GM13977 (cell line): ENCODE measurements at places on chromosomes 2 and 18.

GRCh38 chr2:184351126-184351525, 247.2 kb upstream of the ZNF804A start:
- no peak for DNase-seq

DNA sequence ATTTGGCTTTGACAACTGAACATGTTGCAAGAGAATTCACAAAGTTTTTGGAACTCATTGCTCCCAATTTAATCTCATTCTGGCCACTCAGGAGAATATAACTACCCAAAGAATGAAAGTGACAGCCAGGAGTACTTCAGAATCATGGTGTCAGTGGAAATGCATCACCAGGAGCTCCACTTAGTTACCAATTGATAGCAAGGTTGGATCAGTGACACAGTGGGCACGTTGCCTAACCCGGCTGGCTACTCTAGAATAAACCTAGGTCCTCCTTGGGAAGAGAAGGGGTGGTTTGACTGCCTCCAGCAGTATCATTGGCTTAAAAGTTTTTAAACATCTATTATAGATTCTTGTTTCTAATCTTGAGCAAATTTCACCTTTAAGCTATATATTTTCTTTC, 40.0 kb upstream of the LRP1B start:
- no peak for DNase-seq

DNA sequence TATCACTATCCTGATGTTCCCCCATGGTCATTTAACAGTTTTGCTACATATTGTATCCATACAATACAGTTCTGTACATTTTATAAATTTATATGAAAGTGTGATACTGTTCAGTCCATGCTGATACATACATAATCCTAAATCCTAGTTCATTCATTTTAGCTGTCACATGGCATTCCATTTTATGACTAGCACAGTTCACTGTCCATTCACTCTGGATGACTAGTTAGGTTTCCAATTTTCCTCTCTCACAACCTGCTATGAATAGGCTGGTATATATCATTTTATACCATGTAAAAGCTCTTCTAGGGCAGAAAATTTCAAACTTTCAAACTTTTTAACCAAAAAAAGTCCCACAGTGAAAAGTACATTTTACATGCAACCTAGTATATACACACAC, 15.2 kb downstream of the SMAD2 start:
- no peak for DNase-seq

GRCh38 chr2:43524177-43524965, 71.5 kb downstream of the THADA start:
- no peak for DNase-seq

DNA sequence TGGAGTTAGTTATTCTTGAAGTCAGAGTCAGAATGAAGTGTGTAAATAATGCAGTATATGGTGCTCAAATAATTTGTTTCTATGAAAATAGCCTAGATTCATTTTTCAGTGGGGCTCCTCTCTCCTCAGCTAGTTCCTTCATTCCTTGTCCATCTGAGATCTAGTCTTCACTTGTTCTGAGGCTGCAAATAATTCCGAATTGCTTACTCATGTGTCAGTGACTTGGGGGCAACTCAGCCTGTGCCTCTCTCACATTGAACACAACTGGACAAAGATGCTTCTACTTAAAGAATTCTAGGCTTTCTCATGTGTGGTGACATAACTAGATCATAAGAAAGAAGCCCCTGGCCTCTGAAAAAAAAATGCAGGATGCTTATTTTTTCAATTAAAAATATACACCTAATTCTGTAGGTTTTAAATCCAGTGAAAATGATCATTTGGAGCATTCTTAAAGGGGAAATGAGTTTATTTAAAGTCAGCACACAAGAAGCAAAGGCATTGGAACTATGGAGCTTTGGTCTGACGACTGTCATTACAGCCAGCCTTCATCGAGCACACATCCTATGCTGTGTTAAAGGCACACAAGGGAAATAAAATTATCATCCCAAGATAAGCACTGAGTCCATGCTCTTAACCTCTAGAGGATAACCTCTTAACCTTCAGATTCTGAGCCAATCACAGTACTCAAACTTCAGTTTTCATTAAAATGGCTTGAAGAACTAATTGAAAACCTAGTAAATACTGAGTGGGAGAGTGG, 24.8 kb upstream of the SCN7A start:
- DNase-seq: no peak

DNA sequence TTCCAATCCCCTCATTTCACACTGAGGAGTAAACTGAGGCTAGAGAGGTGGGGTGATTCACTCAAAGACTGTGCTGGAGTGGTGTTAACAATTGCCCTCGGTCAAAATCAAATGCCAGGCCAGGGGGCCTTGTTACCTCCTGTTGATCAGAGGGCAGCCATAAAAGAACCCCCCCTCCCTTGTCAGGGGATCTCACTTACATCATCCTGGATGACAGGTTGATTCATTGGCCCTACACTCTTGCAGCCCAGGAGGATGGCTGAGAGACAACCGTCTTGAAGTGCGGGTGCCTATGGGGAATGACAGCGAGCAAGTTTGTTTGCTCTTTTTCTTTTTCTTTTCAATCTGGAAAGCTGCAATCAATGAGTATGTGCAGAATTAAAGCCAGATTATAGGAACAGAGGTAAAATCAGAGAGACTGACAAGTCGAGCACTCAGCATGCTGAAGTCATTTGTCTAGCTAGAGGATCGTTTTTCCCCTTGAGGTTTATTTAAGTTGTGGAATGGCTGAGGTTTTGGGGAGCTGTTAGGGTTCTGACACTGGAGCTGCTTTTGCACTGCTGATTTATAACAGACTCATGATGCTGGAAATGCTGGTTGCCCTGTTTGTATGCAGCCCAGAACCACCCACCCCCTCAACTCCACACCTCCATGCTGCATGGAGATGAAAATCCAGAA, 26.4 kb upstream of the NRP2 start:
- DNase-seq: no peak

DNA sequence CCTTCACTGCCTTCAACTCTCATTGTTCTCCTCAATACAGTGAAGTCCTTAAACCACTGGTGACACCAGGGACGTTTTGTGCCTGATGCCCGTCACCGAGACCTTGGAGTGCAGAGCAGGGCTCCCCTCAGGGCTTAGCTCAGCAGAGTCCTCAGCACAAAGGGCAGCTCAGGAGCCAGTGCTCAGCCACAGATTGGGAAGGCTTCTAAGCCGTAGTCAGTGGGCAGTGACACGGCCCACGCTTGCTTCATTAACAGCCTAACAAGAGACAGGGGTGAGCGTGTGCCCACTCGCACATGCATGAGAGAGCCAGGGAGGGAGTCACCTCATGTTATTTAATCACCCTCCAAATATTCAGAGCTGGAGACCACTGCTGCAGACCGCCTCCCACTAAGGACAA, 137.5 kb downstream of the SH3RF3 start:
- no peak for DNase-seq

DNA sequence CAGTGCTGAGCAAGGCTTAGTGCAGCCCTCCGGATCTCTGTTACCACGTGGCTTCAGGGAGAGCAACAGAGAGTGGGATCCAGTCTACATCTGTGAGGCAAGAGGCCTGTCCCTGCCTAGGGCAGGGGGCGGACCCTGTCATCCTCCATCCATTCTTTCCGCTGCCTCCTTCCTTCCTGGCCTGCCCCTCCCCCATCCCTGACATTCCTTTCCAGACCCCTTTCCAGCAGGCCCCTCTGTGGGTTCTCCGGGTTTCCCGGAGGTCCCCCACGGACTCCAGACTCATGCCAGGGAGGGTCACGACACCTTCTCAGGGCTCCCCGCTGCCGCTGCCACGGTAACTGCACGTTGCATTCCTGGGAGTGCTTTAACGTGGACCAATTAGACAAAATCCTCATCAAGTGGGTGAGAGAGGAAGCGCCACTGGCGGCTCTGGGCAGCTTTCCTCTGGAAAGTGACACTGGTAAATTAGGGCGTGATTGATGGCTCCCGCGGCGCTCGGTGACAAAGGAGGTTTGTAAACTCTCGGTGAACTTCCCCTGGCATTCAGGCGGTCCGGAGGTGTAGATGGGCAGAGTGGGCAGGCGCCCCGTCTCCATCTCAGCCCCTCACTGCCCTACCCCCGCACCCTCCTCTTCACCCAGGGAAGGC, 11.4 kb downstream of the ATOH8 start:
- DNase-seq: no peak

GRCh38 chr2:182792441-182792840, 74.0 kb downstream of the FRZB start:
- no peak for DNase-seq

DNA sequence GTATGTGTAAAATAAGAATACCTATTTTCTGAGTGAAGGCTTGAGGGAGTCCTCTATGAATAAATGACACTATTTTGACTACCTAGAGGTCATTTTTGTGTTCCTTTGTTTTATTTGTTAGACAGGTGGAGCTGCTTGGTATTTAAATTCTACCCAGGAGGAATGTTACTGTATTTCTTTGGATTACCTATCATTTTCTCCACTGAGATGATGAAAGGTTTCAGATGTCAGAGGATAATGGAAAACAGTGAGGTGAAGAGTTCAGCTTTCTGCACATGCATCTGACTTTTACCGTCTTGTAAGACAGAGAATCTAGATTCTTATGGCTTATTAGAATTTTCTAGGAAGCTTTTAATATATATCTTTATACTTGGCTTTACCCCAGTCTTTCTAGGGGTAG, 689.8 kb upstream of the NXPH2 start:
- DNase-seq: no peak

- no peak for DNase-seq
These were observed 54.3 kb upstream of the COL3A1 start for GRCh38 chr2:188919824-188920223.

GRCh38 chr2:99974682-99975375, 167.6 kb downstream of the AFF3 start:
- DNase-seq: no peak

GRCh38 chr18:72866442-72866900, 1.3 kb downstream of the NETO1 start:
- no peak for DNase-seq
